ENCODE measurements at places on chromosomes 7 and 10.

DNA sequence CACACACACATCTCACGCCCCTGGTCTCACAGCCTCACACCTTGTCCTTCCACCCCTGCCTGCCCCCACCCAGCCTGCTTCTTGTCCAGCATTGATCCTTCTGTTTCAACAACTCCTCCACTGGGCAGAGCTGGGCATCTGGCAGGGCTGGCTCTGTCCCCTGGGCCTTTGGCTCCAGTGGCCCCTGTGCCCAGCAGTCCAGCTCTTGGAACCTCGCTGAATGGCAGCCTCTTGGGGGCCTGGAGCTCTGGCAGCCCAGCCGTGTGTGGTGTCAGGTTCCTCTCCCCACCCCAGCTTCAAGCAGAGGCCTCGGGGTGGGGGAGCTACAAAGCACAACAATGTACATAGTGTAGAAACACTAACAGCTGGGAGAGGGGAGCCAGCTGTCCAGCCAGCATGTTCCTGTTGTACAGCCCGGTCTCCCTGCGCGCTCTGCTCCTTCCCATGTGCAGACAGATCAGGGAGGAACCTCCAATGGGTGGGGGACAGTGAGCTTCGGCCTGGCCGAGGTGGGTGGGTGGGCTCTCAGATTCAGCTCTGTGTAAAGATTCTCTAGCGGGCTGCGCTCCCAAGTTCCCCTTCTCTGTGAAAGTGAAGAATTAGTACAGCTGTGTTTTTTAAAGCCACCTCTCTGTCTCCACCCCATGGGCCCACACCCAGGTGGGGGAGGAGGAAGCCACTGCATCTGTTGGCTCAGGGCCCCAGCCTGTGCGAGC lies 19.4 kb downstream of the ZMIZ2 start:
- DNase-seq, result no peak

DNA sequence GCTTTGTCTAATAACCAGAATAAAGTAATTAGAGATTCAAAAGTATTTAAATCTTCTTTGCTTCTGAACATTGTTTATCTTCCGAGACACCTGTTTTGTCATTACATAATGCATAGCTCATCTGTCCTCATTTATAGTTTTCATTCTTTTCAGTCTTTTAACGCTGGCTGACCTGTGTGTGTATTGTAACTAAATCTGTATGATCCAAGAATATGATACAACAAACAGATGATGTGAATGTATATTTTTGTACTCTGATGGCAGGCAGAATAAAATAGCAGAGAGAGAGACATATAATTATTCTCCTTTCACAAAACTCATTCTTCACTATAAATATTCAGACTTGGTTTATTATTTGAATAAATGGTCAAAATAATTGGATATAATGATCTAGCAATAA lies 80.6 kb downstream of the ORC5 start:
- DNase-seq, result no peak

DNA sequence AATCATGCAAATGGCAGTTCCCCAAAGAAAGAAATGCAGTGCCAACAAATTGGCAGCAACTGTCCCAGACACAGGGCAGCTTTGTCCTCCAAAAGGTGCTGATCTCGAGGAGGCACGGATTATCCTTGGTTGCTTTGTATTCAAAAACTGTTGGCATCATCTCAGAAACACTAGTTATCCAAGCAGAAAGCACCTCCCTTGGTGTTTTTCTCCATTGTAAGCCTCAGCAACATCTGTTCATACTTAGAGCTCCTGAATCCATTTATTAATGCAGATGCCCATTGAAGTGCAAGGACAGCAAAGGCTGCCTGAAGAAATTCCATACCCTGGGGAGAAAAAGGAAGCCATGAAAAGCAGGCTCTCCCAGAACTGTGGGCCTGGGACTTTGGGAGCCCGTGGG lies 1.1 kb upstream of the NPS start:
- no peak for DNase-seq

DNA sequence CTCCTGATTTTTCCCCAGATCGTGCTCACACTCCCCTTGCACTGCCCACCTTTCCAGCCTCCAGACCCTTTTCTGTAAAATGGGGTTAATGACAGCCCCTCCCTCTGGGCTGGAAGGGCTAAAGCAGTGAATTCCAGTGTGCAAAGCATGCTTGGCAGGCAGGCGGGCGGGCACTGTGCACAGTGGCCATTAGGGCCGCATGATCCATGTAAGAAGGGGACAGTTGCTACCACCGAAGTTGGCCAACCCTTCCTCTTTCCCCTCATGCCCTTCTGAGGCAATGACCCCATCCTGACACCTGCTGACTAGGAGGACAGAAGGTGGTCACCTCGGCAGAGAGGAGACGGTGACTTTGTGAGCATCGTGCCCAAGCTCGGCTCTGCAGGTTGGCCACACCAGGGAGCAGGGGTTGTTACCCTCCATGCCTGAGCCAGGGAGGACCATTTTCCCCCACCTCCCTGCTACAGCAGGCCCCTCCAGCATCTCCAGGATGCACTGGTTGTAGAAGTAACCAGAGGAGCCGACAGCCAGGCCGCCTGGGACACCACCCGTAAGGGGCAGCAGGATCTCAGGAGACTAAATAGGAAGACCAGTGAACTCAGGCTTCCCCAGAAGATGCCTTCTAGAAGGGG lies 166.4 kb downstream of the SLIT1 start:
- no peak for DNase-seq

DNA sequence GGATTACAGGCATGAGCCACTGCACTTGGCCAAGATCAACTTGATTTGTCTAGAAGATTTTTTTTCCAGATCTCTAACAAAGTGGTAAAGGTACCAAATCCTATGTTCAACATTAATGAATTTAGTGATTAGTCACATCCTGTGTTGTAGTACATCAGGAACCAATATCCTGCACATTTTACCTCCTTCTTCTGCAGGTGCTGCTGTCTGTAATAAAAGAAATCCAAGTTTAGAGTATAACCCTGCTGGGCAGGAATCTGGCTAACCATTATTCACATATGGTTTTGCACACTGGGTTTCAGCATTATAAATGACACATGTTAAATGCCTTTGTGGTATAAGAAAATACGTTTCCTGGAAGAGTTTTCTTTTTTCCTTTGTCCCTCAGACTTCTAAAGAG lies 10.8 kb downstream of the PARD3 start:
- no peak for DNase-seq

DNA sequence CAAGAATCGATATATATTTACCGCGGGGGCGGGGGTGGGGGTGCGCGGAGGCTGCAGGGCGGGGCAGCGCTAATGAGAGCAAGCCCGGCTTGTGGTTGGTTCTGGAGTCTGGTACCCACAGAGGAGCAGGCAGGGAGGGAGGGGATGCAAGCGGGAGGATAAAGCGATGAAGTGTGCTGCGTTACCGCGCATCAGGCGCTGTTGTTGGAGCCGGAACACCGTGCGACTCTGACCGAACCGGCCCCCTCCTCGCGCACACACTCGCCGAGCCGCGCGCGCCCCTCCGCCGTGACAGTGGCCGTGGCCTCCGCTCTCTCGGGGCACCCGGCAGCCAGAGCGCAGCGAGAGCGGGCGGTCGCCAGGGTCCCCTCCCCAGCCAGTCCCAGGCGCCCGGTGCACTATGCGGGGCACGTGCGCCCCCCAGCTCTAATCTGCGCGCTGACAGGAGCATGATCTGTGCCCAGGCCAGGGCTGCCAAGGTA lies at the start of gene HECW1:
TSS of gene HECW1 (plus strand) at position 189 of the 482 bp plus-strand sequence. CDS start 131,259 bp downstream, outside the sequence.
- no peak for DNase-seq

DNA sequence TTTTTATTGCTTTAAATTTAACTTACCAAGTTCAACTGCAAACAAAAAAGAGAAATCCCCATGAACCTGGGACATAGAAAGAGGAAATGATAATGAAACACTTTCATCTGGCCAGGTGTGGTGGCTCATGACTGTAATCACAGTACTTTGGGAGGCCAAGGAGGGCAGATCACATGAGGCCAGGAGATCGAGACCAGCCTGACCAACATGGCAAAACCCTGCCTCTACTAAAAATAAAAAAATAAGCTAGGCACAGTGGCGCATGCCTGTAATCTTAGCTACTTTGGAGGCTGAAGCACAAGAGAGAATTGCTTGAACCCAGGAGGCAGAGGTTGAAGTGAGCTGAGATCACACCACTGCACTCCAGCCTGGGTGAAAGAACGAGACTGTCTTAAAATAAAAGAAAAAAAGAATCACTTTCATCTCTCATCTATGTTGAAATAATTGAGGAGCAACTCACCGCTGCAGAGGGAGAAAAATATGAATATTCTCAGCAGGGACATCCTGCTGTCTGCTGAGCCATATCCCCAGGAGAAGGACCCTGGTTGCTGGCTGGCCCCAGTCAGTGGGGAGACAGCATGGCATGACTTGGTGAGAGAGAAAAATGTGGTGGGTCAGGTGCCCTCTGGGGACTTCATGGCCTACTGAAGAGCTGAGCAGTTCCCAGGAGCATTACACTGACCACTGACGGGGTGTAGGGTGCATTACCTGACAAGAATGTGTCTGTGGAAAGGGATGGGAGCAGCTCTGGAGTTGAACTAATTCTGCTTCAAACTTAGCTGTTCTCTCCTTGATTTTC lies 22.8 kb upstream of the TARP start:
- DNase-seq, result no peak

DNA sequence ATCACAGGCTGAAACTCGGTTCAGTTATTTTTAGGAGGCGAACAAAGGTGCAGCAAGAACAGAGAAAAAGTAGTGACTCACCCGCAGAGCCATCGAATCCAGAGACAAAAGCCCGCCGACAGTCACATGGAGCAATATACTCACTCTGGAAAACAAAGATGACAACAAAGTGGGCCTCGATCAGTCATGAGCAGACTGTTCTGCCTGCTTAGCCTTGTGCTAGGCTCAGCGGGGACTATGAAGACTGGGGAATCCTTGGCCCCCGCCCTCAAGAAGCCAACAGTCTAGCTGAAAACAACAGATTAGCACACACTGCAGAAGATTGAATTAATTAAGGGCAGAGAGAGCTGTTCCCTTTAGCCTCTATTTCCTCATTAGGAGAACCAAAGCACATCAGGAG lies 30.4 kb downstream of the XPNPEP1 start:
- DNase-seq, result peak; percentile 54

DNA sequence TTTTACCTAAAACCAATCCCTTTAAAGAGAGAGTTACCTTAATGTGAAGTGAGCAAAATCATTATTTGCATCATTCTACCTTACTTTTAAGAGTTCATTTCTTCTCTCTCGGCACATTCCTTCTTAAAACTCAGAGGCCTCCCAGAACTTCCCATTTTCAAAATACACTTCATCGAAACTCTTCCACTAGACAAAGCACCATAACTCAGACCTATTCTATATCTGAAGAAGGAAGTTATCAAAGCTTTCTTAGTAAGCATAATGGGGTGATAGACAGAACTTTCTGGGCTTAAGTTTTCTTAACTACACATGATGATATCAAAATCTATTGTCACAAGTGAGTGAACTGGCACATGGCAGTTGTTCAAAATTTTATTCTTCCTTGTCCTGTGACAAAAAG lies 24.6 kb upstream of the GNAT3 start:
- DNase-seq, result no peak

GRCh38 chr10:114723991-114724715 lies 66.1 kb upstream of the ABLIM1 start:
- no peak for DNase-seq

GRCh38 chr7:24978843-24979469 lies 1.0 kb downstream of the OSBPL3 start:
- DNase-seq, result peak; percentile 82

DNA sequence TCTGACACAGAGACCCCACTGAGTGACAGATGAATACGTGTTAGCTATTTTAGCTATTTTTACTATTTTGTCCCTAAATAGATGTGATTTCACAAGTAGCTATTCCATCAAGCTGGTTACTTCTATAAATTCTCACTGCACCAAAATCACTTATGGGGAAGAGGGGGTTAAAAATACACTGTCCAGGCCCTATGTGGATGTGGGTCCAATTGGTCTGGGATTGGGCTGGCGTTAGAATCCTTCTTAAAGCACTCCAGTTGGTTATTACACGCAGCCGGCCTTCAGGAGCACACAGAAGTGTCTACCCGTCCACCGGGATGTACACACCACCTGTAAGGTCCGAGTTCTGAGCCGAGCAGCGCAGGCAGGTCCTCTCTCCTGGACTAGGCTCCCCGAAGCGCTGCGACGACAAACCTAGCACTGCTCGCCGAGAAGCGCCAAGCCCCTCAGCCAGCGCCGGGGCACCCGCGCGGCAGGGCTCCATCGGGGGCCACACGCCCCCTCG lies 222.3 kb upstream of the MKLN1 start:
- peak; percentile 62 for DNase-seq

- DNase-seq, result no peak
These were observed 7.6 kb downstream of the GDF2 start for GRCh38 chr10:47329855-47330254.

DNA sequence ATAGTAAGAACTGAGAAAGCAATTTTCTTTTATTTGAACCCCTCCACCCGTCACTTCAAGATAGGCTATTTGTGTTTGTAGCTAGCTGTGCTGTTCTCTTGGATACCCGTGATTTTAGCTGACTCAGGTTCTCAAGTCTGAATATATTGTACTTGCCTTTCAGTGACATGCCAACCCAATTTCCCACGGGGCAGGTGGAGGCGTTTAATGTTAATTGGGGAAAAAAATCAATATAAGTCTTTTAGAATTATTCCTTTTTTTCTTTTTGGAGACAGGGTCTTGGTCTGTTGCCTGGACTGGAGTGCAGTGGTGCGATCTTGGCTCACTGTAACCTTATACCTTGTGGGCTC lies 36.4 kb downstream of the ZRANB1 start:
- no peak for DNase-seq

- no peak for DNase-seq
These were observed 50.8 kb upstream of the PDZD8 start for GRCh38 chr10:117425974-117426566.

- peak; percentile 9 for DNase-seq
These were observed 400.3 kb upstream of the ADARB2 start for GRCh38 chr10:2137549-2138174.

- peak; percentile 27 for DNase-seq
These were observed 442 bp downstream of the STYXL1 start for GRCh38 chr7:76047305-76047810.

- no peak for DNase-seq
These were observed 6.4 kb downstream of the CDCA7L start for GRCh38 chr7:21939136-21939857.

DNA sequence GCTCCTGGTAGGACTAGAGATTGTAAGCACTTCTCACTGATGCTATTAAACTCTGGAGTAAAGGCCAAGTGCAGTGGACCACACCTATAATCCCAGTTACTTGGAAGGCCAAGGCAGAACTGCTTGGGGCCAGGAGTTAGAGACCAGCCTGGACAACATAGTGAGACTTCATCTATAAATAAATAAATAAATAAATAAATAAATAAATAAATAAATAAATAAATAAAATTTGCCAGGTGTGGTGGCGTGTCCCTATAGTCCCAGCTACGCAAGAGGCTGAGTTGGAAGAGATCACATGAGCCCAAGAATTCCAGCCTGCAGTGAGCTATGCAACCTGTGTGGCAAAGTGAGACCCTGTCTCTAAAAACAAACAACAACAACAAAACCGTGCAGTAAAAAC lies 1475.7 kb downstream of the REEP3 start:
- DNase-seq, result no peak
